ENCODE measurements at places on chromosomes 2 and 18. TPM values are rescaled to one million over a fixed set of nuclear protein-coding genes. Genes with fewer than 3 reads are reported as not detected.

DNA sequence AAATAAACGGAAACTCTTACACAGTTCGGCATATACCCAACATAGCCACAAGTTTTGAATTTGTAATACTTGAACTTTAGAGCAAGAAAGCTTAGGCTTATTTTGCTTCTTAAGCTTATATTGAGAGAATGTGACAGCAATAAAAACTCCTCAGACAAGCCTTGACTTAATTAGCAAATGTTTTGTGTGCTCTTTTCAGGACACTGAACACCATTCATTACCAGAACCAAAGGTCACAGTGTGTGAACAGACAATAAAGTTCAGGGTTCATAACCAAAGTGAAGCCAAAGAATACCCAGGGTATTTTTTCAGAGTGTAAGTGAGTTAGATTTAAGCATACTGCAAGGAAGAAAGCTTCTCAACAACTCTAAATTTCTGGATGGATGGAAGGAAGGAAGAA is 605.8 kb downstream of the METTL4 start:
- DNase-seq, result no peak

DNA sequence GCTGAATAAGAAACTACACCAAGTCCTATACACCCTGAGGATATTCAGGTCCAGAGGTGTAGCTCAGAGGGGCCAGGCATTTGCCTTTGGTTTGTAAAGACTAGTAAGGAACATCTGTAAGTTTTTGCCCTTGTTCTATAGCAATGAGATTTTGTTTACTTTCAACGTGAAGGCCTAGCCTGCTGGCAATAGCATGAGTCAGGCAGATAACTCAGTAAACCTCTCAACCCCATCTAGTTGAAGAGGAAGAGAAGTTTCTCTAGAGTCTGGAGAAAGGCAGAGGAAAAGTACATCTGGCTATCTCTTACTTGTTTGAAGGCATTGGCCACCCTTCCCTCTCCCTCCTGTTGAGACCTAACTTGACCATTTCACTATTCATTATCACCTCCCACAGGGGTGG is 70.3 kb upstream of the ZNF521 start:
- DNase-seq, result no peak

DNA sequence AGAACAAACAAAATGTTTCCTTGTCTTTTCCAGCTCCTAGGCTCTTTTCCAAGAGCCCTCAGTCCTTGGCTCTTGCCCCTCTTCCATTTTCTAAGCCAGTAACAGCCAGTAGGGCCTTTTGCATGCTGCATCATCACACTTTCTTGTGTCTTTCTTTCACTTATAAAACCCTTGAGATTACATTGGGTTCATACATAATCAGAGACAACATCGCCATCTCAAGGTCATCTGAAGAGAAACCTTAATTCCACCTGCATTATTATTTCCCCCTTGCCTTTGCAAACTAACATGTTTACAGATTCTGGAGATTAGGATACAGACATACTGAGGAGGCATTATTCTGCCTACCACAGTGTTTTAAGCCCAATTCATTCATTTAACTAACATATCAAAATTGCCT is 697.3 kb downstream of the TRIB2 start:
- no peak for DNase-seq

DNA sequence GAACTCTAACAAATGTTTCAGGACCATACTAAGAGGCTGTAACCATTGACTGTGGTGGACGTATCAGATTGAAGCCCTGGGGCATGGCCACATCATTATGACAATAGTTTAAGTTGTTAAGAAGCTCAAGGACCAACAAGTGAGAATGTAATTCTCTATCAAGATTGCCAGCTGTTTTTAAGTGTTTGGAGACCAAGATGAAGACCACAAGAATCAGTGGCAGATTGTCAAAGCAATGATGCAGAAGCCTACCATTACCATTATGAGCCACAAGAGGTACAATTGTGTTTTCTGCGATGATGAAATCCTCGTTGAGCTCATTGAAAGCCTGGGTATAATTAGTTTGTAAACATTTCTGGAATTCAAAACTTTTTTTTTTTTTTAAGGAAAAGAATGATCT is 261.1 kb upstream of the ZEB2 start:
- DNase-seq, result no peak

ASB18 gene
- total RNA-seq, result not detected

EML6 gene
- total RNA-seq, result 1.4 TPM

Measured in uterus (tissue), 4 donors.